ENCODE measurements at places on chromosomes 5 and 9.

GRCh38 chr5:168881427-168882149 lies 302.4 kb upstream of the PANK3 start:
- DNase-seq: no peak

- DNase-seq: no peak
These were observed 55.9 kb downstream of the AHRR start for GRCh38 chr5:377326-377981.

DNA sequence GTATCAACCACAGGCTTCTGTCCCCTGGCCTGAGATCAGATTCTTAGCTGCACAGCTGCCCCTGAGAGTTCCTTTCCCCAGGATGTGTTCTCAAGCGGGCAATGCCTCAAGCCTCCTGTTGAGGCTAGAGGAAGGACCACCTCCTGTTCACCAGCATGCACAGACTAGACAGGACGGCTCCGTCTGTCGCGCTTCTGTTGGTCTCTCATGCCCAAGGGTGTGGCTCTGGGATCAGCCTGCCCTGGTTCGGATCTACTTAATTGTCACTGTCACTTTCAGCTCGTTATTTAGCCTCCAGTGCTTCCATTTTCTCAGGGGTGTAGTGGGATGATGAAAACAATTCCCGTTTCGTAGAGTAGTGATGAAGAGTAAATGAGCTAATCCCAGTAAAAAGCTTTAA lies 103.1 kb downstream of the KCNIP1 start:
- no peak for DNase-seq

GRCh38 chr9:87898151-87898550 lies 15.5 kb downstream of the SPATA31E1 start:
- no peak for DNase-seq

DNA sequence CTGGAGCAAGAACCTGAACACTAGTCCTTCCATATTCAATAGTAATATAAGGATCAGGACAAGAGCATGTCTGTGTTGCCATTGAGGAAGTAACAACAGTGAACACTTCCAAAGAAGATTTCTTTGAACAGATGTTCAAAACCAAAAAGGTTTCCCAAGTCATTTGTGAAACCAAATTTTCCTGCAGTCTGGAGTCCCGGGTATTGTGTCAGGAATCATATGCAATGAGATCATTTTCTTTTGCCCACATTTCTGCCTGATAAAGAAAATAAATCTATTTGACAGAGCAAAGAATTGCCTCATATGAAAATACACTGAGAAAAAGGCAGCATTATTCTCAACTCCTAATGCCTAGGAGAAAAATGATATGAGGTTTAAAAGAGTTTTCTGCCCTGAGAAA lies 151.7 kb downstream of the SNX18 start:
- no peak for DNase-seq

DNA sequence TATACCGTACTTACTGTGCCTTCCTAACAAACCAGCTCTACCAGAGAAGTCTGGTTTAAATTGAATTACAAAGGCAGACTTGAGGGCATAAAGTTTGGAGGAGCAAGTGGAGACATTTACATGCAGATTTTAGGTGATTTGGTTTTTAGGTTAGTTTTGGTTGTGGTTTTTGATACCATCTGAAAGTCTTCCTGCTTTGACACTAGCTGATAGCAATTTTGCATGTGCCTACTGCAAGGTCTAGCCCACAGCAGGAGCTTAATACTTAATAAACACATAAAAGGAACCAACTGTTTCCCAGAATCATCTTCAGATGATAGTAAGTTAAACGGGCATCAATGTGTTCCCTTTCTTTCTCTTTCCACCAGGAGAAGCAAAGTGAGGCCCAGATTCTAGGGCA lies 3.4 kb upstream of the ESM1 start:
- no peak for DNase-seq

- DNase-seq: no peak
These were observed 41.8 kb upstream of the S1PR3 start for GRCh38 chr9:88949425-88949824.

DNA sequence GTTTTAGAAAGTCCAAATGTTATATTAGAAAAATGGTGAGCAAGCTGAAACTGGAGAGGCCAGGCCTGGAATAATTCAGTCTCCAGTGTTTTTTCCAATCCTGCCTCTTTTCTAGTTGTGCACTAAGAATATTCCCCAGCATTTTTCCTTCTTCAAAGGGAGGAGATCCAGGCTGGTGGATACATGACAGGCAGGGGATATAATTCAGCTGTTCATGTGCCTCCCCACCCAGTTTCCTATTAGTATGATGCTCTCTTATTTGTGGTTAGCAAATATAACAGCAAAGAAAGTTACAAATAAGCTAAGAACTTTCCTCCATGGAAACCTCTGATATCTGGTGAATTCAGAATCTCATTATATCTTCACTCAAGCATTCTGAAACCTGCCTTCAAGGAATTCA lies 216.4 kb downstream of the TARS1 start:
- no peak for DNase-seq

- no peak for DNase-seq
These were observed 2.3 kb downstream of the DPYSL3 start for GRCh38 chr5:147507480-147508126.

DNA sequence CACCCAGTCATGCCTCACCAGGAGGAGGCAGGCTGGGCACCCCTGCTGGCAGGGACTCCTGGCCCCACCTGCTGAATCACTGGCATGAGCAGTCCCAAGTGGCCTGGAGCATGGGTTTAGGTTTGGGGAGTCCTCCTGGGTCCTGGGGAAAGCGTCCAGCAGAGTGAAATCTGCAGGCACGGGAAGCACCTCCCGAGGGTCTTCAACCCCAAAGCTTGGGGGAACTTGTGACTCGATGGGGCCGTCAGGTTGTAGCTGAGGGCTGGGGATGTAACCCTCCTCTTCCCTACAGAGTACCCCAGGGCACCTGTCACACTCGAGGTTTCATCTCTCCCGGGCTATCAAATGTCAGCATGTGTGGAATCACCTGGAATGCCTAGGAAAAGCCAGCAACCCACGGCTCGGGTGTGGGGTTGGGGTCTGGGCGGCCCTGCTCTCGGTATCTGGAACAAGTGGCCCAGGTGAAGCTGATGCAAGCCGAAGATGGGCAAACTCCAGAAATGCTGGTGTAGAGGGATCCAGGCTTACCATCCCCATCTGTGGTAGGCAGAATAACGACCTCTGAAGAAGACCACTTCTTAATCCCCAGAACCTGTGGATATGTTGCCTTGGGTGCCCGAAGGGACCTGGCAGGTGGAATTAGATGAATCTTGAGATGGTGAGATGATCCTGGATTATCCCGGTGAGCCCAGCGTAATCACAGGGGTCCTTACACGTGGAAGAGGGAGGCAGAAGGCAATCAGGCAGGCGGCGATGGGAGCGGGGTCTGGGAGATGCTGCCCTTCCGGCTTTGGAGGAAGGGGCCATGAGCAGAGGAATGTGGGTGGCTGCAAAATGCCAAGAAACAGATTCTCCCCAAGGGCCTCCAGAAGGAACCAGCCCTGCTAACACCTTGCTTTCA lies 6.1 kb upstream of the RASGEF1C start:
- DNase-seq: no peak

GRCh38 chr9:15885464-15885863 lies 332.6 kb downstream of the CCDC171 start:
- DNase-seq: no peak

DNA sequence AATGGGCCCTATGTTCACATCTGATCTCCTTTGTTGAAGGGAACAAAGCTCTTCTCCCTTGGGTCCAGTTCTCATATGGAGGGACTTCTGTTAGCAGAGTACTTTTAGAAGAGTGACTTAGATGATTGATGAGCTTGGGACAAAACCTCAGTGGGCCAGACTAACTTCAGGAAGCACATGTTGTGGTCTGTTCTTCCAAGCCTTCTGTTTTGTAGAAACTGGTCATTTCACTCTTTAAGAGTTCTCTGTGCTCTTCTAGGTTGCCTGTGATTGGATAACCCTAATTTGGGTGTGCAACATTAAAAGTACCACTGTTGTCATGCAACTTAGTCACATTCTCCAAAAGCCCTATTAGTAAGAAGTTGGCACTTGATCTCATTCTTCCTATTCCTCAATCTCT lies 183.5 kb upstream of the ACO1 start:
- no peak for DNase-seq

GRCh38 chr9:112069318-112070169 lies 105.6 kb downstream of the SUSD1 start:
- no peak for DNase-seq

GRCh38 chr5:107958432-107958831 lies 287.7 kb upstream of the EFNA5 start:
- no peak for DNase-seq

DNA sequence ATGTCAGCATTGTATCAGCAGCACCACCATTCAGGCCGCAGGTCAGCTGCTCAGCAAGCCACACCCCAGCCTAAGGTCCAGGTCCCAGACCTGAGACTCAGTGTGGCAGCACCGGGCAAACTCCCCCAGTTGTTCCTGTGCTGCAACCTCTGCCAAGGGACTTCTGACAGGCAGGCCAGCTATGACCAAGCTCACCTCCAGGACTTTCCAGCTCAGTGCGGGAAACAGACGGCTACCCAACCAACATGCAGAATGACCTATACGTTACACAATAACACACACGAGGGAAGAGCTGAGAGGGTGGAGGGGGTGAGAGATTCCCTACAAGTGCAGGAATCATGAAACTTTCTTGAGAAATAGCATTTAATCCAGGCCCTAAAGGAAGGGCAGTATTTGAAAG lies 143.7 kb downstream of the FSTL4 start:
- DNase-seq: no peak

GRCh38 chr5:79111960-79112702 lies 522 bp downstream of the BHMT start:
- no peak for DNase-seq

- no peak for DNase-seq
These were observed 34.4 kb downstream of the GCNT4 start for GRCh38 chr5:75017971-75018370.

DNA sequence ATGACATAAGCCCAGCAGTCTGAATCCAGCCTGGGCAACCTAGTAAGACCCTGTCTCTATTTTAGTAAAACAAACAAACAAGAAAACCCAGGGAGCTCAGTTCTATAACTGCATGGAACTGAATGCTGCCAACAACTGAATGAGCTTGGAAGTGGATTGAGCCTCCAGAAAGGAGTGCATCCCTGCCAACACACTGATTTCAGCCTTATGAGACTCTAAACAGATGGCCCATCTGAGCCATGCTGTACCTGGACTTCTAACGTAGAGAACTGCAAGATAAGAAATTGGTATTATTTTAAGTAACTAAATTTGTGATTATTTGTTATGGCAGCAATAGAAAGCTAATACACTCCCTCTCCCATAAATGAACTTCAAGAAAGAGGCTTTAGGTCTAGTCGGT lies 150.4 kb upstream of the RAI14 start:
- no peak for DNase-seq

GRCh38 chr5:359301-359897 lies 37.9 kb downstream of the AHRR start:
- no peak for DNase-seq

GRCh38 chr5:72036951-72037350 lies 70.3 kb upstream of the MAP1B start:
- DNase-seq: no peak

DNA sequence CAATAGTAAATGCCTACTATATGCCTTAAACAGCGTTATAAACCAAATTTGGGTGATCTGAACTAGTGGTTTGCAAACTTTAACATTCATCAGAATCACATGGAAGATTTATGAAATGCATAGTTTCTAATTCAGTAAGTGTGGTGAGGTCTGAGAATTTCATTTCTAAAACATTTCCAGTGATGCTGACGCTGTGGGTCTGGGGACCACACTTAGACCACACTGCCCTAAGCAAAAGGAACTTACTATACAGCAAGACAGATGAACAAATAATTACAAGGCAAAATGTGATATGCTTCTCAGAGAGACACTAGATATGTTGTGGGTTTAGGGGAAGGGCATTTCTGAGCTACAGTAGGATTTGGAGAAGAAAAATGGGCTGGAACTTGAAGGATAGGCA lies 72.6 kb downstream of the OXCT1 start:
- DNase-seq: no peak

DNA sequence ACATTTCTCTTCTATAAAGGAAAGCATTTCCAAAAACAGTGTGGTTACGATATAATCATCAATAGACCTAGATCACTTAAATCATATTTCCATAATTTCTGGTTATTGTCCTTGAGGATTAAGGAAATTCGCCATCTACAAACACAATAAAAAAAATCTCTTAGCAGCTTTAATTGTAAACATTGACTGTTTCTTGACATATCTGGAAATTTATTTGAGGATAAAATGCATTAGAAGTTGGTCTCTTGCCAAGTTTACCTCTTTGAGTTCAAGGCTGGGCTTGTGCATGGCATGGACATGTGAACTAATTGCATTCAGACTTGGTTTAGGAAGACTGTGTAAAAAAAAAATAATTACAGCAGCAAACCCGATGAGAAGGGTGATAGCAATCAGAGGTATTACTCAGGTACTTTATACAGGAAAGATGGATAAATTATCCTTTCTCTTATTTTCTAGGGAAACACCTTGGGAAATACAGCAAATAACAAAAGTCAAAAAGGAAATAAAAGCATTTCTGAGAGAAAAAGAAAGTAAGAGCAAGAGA lies 237.9 kb downstream of the SLF1 start:
- no peak for DNase-seq

- no peak for DNase-seq
These were observed 462.9 kb downstream of the SEMA5A start for GRCh38 chr5:9082996-9083395.

DNA sequence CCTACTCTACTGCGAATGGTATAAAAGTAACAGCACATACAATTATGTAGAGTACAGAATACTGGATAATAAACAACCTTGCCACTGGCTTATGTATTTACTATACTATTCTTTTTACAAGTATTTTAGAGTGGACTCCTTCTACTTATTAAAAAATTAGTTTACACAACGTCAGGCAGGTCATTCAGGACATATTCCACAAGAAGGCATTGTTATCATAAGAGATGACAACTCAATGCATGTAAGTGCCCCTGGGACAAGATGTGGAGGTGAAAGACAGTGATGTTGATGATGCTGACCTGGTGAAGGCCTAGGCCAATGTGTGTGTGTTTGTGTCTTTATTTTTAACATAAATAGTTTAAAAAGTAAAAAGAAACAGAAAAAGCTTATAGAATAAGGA lies 421.7 kb downstream of the CDH12 start:
- DNase-seq: no peak
